Stromal cell of bone marrow (primary cell): ENCODE measurements at places on chromosomes 3 and 15.

DNA sequence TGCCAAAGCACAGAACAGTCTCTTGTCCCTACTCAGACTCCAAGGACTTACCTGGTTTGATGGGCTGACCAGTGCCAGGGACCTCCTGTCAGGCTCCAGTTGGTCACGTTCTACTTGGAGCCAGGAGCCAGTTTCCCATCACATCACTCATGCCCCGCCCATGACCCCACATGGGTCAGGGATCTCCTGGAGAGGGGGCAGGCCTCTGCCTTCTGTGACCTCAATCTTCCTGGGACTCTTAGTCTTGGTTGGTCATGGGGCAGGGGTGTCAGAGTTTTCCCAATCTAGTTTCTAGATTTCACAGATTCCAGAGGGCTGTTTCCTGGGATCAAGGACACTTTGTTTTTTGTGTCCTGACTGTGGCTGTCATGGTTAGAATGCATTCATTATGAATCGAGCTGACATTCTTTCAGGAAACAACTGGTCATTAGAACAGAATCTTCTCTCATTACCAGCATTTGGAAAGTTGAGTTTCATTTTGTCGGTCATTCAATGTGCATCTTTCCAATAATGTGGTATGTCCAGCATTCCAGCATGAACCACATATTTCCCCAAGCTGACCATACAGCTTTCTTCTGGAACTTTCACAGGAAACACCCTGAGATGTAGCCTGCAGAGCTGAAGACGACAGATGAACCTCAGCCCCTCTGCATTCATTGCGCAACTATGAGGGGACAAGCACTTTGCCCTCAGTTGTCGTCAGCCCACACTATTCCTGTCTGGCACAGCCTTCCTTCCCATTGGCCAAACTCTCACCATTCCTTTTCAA is 19.8 kb downstream of the CYP19A1 start:
- DNase-seq, result peak; percentile 65

DNA sequence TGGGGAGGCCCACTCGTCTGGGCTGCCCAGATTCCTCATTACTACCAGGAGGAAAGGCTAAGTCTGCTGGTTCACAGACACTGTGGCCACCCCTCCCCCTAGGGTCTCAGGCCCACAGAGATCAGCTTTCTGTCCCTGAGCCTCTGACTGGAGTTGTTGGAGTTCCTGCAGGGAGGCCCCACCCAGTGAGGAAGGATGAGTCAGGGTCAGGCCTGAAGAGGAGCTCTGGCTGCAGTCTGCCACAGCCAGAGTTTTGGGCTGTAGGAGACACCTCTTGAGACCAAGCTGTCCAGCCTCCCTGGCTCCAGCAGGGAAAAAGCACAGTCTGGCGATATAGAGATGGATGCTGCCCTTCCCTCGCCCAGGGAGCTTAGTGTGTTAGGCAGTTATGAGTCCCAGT is 720.9 kb upstream of the SEMA6D start:
- DNase-seq, result no peak

DNA sequence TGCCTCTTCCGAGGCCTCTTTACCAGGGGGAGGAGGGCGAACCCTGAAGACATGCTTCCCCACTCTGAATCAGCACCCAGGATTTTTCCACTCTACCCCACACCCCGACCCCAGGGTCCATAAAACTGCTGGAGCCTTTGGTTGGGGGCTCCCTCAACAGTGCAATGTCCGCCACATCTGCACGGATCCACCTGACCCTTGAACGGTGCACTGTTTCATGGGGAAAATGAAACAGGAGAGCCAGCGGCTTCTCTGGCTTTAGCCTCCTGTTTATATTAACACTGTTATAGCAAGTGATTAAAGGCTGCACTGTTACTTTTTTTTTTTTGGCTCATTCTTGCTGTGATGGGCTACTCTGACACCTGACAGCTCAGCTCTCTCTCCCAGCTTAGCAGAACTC is 124.1 kb upstream of the DLG1 start:
- no peak for DNase-seq

- no peak for DNase-seq
These were observed 89.6 kb downstream of the AAGAB start for GRCh38 chr15:67164811-67165253.

DNA sequence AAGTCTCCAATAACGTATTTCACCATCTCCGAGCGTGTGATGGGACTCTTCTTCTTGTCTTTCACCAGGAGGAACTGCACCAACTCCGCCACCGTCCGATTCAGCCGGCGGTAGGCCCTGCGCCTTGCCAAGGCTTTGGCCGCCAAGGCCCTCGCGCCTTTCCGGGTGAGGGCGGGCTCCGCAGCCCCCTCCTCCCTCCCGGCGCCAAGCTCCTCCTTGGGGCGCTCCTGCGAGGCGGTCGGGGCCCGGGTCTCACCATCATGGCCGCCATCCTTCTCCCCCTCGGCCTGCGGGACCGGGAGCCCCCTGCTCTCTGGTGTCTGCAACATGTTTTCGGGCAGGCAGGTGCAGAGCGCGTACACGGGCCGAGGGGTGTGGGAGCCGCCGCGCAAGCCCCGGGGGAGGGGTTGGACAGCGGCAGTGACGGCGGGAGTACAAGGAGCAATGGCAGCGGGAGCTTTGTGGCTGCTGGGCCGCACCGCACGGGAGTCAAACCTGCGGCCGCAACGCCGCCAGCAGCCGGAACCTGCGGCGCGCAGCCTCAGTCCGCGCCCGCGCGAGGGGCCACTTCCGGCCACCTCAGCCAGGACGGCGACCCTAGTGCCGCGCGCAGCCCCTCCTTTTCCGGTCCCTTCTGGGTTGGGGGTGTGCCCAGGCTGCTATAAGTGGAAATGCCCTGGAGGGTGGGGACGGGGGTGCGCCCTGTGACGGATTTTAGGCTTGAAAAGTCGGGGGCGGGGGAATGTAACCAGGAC is at the start of gene MAGEF1:
MAGEF1 (minus strand) TSS at position 572 of the 755 bp plus-strand sequence; CDS start at position 329, 243 bp downstream.
- peak; percentile 44 for DNase-seq

GRCh38 chr3:116034794-116035193 is 410.5 kb downstream of the LSAMP start:
- DNase-seq, result no peak

- DNase-seq, result no peak
These were observed 27.7 kb downstream of the TRAK1 start for GRCh38 chr3:42118762-42119361.

DNA sequence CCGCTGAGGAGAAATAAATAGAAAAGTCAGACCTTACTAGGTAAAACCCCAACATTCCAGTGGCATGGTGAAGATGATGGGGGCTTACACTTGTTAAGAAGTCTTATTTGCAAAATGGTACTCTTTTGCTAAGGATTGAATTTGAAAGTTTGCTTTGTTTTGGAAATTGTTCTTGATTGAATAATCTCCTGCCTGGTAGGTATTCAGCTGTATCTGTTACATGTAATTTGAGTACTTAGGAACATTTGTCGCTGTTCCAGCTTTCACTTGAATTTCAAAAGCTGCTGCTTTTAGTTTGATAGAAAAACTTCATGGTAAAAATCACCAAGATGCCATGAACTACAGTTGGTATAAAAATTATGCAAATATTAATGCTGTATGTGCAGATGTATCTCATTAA is 44.6 kb downstream of the TFG start:
- no peak for DNase-seq

GRCh38 chr15:65979316-65979715 is 110.0 kb downstream of the RAB11A start:
- DNase-seq, result peak; percentile 1
